Right atrium auricular region (tissue), 2 donors: ENCODE measurements at places on chromosomes 1 and 21. TPM values are rescaled to one million over a fixed set of nuclear protein-coding genes. Genes with fewer than 3 reads are reported as not detected.

HORMAD1 gene
- total RNA-seq = 0.31 TPM

FNDC10 gene
- total RNA-seq = 2.7 TPM

HES5 gene
- not detected for total RNA-seq

MIXL1 gene
- total RNA-seq = not detected

AMIGO1 gene
- total RNA-seq = 11.0 TPM

MYOG gene
- total RNA-seq = not detected

TENT5C gene
- 20.1 TPM for total RNA-seq

LHX8 gene
- total RNA-seq = not detected

TSPAN1 gene
- total RNA-seq = 2.0 TPM

- no peak for DNase-seq
- H3K4me3 ChIP-seq = peak overlapping the region; percentile 78
- peaks cover 12% of the 10 kb centered on the region for H3K36me3 ChIP-seq
These were observed 556 bp downstream of the WDR77 start for GRCh38 chr1:111448482-111448917.

- H3K27ac ChIP-seq = no peak overlapping the region
- H3K36me3 ChIP-seq = no peaks in the 10 kb centered on the region
- DNase-seq = no peak
- no peak overlapping the region for H3K4me3 ChIP-seq
- no peaks in the 10 kb centered on the region for H3K4me1 ChIP-seq
These were observed 67.6 kb downstream of the MAB21L3 start for GRCh38 chr1:116178837-116179236.

DNA sequence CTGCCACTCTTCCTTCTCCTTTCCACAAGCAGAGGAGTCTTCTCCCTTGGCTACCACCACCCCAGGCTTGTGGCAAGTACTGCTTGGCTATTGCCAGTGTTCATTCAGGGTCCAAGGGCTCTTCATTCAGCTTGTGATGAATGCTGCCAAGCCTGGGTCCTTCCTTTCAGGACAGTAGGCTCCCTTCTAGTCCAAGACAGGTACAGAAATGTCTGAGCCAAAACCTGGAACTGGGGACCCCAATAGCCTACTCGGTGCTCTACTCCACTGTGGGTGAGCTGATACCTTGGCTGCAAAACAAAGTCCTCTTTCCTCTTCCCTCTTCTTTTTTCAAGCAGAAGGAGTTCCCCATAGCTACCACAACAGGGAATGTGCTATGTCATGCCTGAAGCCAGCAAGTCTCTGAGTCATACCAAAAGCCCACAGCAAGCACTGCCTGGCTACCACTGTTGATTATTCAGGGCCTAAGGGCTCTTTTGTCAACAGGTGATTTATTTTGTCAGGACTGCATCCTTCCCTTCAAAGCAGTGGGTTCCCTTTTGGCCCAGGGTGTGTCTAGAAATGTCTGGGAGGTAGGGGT, 268.9 kb downstream of the HHAT start:
- H3K4me3 ChIP-seq = no peak overlapping the region
- H3K27me3 ChIP-seq = no peaks in the 10 kb centered on the region
- H3K4me1 ChIP-seq = peaks cover 7% of the 10 kb centered on the region
- no peaks in the 10 kb centered on the region for H3K36me3 ChIP-seq
- DNase-seq = no peak

DNA sequence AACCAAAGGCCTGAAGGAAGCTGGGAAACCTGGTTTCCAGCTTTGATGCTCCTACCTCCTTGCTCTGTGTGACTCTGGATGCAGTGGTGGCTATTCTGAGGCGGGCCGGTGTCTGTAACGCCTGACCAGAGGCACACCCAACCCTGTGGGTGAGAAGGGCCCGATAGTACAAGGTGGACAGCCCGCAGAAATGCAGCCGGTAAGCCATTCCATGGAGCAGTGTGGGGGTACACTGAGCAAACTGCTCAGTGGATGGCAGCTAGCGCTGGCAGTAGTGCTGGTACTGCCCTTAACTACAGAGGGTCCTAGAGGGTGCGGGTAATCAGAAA, 36.0 kb downstream of the AHDC1 start:
- DNase-seq = no peak
- peak overlapping the region; percentile 96 for H3K27ac ChIP-seq
- H3K4me3 ChIP-seq = peak overlapping the region; percentile 21
- no peaks in the 10 kb centered on the region for H3K36me3 ChIP-seq

GRCh38 chr1:19661721-19662228, 2.9 kb upstream of the HTR6 start:
- H3K36me3 ChIP-seq = peaks cover 10% of the 10 kb centered on the region
- DNase-seq = no peak
- H3K27me3 ChIP-seq = peaks cover 25% of the 10 kb centered on the region
- H3K4me3 ChIP-seq = no peak overlapping the region
- no peak overlapping the region for H3K27ac ChIP-seq

- H3K27ac ChIP-seq = peak overlapping the region; percentile 93
- no peaks in the 10 kb centered on the region for H3K4me1 ChIP-seq
- peak overlapping the region; percentile 9 for H3K4me3 ChIP-seq
- peaks cover 29% of the 10 kb centered on the region for H3K36me3 ChIP-seq
- no peaks in the 10 kb centered on the region for H3K27me3 ChIP-seq
These were observed 132.8 kb downstream of the CASZ1 start for GRCh38 chr1:10663678-10664035.

- H3K27me3 ChIP-seq = no peaks in the 10 kb centered on the region
- H3K4me1 ChIP-seq = peaks cover 50% of the 10 kb centered on the region
- H3K27ac ChIP-seq = peak overlapping the region; percentile 86
These were observed 9.6 kb downstream of the TENT5C start for GRCh38 chr1:117615474-117615873.

- H3K4me3 ChIP-seq = no peak overlapping the region
- no peak overlapping the region for H3K27ac ChIP-seq
- H3K4me1 ChIP-seq = no peaks in the 10 kb centered on the region
These were observed 39.1 kb downstream of the CLSTN1 start for GRCh38 chr1:9784508-9785133.

GRCh38 chr1:241888232-241888631, 40.2 kb downstream of the EXO1 start:
- H3K36me3 ChIP-seq = no peaks in the 10 kb centered on the region
- no peaks in the 10 kb centered on the region for H3K27me3 ChIP-seq
- no peaks in the 10 kb centered on the region for H3K4me1 ChIP-seq

DNA sequence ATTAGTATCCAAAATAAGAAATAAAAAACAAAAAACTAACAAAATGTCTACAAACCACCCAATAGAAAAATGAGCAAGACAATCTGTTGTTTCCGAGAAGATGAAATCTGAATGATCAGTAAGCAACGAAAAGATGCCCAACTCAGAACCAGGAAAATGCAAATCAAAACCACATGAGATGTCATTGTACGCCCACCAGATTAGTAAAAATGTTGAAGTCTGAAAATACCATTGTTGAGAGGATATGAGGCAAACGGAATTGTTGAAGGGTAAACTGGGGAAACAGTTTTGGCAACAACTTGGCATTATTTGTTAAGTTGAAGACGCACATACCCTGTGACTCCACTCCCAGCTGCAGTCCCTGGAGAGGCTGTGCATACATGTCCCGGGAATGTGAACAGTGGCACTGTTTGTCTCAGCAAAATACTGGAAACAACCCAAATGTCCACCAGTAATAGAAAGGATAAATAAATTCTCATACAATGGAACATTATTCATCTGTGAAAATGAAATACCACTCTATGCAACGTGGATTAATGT, 10.6 kb downstream of the ZBTB17 start:
- H3K27ac ChIP-seq = no peak overlapping the region
- peaks cover 38% of the 10 kb centered on the region for H3K4me1 ChIP-seq
- H3K4me3 ChIP-seq = no peak overlapping the region
- no peaks in the 10 kb centered on the region for H3K36me3 ChIP-seq

- H3K4me3 ChIP-seq = no peak overlapping the region
- H3K27me3 ChIP-seq = no peaks in the 10 kb centered on the region
- H3K27ac ChIP-seq = no peak overlapping the region
- DNase-seq = no peak
- no peaks in the 10 kb centered on the region for H3K36me3 ChIP-seq
These were observed 106.6 kb downstream of the OMA1 start for GRCh38 chr1:58439946-58440345.

DNA sequence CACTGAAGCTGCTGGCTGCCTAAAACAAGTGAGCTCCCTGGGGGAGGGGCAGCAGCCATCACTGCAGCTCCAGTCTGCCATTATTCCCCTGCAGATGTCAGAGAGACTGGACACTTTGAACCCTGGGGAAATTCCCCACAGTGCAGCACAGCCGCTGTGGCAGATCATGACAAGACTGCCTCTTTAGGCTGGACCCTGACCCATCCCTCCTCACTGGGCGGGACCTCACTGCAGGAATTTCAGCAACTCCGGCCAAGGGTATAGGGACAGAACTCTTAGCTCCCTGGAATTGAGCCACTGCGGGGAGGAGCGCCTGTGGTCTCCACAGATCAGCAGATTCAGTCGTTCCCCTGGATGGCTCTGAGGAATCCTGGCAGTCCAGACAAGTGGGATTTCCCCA, 964.6 kb downstream of the BRINP3 start:
- H3K4me1 ChIP-seq = no peaks in the 10 kb centered on the region
- H3K36me3 ChIP-seq = no peaks in the 10 kb centered on the region
- no peaks in the 10 kb centered on the region for H3K27me3 ChIP-seq
- DNase-seq = no peak

- no peaks in the 10 kb centered on the region for H3K27me3 ChIP-seq
- no peak for DNase-seq
- H3K27ac ChIP-seq = no peak overlapping the region
- no peak overlapping the region for H3K4me3 ChIP-seq
These were observed 50.9 kb upstream of the KCNJ15 start for GRCh38 chr21:38205940-38206339.

GRCh38 chr1:206600527-206600926, 11.7 kb downstream of the EIF2D start:
- no peaks in the 10 kb centered on the region for H3K4me1 ChIP-seq
- H3K36me3 ChIP-seq = peaks cover 95% of the 10 kb centered on the region
- no peak overlapping the region for H3K27ac ChIP-seq
- H3K27me3 ChIP-seq = no peaks in the 10 kb centered on the region
- no peak for DNase-seq

- no peaks in the 10 kb centered on the region for H3K36me3 ChIP-seq
- no peaks in the 10 kb centered on the region for H3K27me3 ChIP-seq
- H3K27ac ChIP-seq = peak overlapping the region; percentile 96
- H3K4me3 ChIP-seq = peak overlapping the region; percentile 65
- peak; percentile 79 for DNase-seq
These were observed 950 bp upstream of the INKA2 start for GRCh38 chr1:111739925-111740765.

DNA sequence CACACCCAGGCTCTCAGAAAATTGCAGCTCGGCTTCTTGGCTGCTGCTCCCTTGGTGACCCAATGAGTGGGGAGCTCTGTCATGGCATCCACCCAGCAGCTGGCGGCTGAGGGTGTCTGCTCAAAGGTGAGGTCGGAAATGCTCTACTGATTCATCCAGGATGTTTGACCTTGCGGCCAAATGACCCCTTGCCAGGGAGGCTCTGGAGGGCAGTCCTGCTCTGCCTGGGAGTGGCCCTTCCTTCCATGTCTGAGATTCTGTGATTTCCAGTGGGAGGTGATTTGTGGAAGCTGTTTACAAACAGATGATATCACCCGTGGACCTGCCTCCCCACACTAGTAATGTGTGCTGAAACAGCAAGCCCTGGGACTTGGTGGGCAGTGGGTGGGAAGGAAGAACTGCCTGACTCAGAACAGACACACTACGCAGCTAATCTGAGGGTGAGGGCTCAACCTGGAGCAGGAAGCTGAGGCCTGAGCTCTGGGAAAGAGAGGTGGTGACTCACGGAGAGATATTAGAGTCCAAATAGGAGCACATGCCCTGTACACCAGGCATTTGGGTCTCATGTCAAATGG, 3.0 kb downstream of the CRCT1 start:
- H3K4me3 ChIP-seq = no peak overlapping the region
- no peak for DNase-seq
- H3K27me3 ChIP-seq = no peaks in the 10 kb centered on the region
